ENCODE measurements at places on chromosomes 1 and 21.

- H3K27me3 ChIP-seq = no peaks in the 10 kb centered on the region
- H3K27ac ChIP-seq = no peak overlapping the region
Observed at GRCh38 chr1:160951443-160952128, 3.0 kb downstream of the ITLN2 start.

GRCh38 chr1:206143537-206144172 is 26.5 kb upstream of the AVPR1B start:
- no peaks in the 10 kb centered on the region for H3K36me3 ChIP-seq
- no peaks in the 10 kb centered on the region for H3K4me1 ChIP-seq
- no peak for DNase-seq
- H3K27ac ChIP-seq = no peak overlapping the region
- H3K4me3 ChIP-seq = no peak overlapping the region

- H3K27ac ChIP-seq = no peak overlapping the region
- H3K4me3 ChIP-seq = no peak overlapping the region
- H3K27me3 ChIP-seq = no peaks in the 10 kb centered on the region
- no peak for DNase-seq
- H3K4me1 ChIP-seq = no peaks in the 10 kb centered on the region
Observed at GRCh38 chr21:37032877-37033471, 26.5 kb downstream of the RIPPLY3 start.

DNA sequence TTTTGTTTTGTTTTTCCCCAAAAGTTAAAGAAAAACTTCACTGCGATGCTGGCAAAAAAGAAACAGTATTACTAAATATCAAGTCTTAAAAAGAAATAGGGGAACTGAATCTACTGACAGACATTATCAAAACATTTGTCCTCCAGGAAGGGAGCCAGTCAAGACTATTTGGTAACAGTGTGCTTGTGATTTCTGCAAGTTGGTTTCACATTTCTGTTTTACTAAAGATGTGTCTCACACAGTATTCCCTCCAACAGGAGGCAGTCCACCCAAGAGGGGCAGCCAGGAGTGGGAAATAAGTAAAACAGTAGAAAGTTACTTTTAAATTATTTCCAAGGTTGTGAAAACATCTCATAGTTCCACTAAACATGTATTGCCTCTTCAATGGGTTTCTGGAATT is 74.4 kb upstream of the SDC3 start:
- H3K27ac ChIP-seq = peak overlapping the region; percentile 42
- DNase-seq = no peak
- H3K27me3 ChIP-seq = no peaks in the 10 kb centered on the region
- peaks cover 13% of the 10 kb centered on the region for H3K36me3 ChIP-seq

- no peaks in the 10 kb centered on the region for H3K27me3 ChIP-seq
- no peaks in the 10 kb centered on the region for H3K36me3 ChIP-seq
- no peak overlapping the region for H3K4me3 ChIP-seq
Observed at GRCh38 chr21:29376556-29376955, 77.8 kb downstream of the BACH1 start.

DNA sequence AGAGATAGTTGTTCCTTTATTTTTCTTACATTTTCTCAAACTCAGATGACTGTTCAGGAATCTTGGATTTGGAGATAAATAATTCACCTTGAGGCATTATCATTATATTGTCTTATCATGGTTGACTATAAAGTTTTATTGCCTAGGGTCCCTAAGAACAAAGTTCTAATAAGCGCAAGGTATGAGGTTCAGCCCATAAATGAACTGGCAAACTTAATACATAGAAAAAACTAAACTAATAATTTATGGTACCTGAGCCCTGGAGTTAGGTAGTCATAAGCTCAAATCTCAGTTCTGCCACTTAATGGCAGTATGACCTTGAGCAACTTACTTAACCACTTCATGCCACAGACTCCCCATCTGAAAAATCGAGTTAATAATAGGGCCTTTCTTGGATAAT is 334.0 kb upstream of the PBX1 start:
- no peak overlapping the region for H3K27ac ChIP-seq
- no peaks in the 10 kb centered on the region for H3K27me3 ChIP-seq
- no peak for DNase-seq
- no peak overlapping the region for H3K4me3 ChIP-seq

- peak; percentile 39 for DNase-seq
- H3K36me3 ChIP-seq = no peaks in the 10 kb centered on the region
- H3K27me3 ChIP-seq = no peaks in the 10 kb centered on the region
- peak overlapping the region; percentile 68 for H3K4me3 ChIP-seq
- H3K4me1 ChIP-seq = peaks cover 2% of the 10 kb centered on the region
Observed at GRCh38 chr1:161439280-161440232, 65.7 kb upstream of the FCGR2A start.

DNA sequence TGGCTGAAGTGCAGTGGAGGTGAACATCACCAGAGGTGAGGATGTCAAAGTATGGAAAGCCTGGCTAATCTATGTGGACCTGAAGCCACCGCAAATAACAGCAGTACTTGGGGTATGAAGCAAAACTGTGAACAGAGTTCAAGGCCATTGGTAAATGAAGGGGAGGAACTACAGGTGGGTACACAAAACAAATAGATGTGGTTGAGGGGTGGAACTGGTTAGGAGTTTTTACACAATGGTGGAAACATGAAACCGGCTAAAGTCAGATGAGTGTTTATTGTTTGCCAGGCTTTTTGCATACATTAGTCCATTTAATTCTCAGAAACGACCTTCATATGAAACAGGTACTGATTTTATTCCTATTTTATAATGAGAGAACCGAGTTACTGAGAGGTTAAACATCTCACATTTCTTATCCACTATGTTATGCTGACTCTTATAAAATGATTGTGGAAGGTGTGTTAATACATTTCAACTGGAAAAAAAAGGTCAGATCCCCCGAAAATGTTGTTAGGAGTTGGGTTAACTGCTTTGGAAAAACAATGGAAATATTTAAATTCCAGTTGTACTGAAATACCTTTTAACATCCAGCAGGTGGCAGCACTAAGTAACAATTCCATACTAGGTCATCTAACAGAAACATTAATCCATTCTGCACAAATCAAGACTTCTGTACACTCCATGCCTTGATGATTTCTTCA is 44.3 kb upstream of the GTF2B start:
- H3K4me1 ChIP-seq = no peaks in the 10 kb centered on the region
- H3K4me3 ChIP-seq = no peak overlapping the region
- peaks cover 33% of the 10 kb centered on the region for H3K36me3 ChIP-seq
- no peaks in the 10 kb centered on the region for H3K27me3 ChIP-seq

DNA sequence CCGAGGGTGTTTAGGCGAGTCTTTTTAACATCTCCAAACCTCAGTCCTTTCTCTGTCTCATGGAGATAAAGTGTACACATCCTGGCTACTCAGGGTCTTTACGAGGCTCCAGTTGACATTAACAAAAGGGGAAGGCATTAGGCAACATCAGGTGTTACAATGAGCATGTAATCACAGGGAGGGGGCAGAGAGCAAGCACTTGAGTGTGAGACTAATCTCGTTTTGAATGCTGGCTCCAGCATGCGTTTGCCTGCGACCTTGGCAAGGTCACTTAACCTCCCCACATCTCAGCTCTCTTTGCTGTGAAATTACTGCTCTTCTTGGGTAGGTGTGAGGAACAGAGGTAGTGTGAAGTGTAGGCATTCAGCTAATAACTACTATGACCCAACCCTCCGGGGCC is 3.1 kb downstream of the TNNT2 start:
- H3K4me3 ChIP-seq = no peak overlapping the region
- H3K36me3 ChIP-seq = no peaks in the 10 kb centered on the region
- no peaks in the 10 kb centered on the region for H3K27me3 ChIP-seq
- H3K4me1 ChIP-seq = peaks cover 3% of the 10 kb centered on the region

DNA sequence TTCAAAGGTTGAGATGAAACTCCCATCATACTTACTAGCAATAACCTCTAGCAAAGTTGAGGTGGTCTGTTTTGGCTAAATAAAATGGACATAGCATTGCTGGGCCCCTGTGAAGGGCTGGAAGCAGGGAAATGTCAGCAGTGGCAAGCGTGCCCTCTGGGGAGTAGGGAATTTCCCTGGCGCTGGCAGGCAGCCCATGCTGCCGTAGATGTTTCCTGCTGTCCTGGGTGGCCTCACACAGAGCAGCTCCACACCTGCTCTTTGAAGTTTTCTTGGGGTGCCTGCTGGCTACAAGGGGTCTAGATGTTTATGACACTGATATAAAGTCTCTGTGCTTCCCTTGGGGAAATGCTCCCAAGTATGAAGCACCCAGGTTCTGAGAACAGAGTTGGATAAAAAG is 30.2 kb downstream of the ADARB1 start:
- H3K4me1 ChIP-seq = peaks cover 41% of the 10 kb centered on the region
- H3K36me3 ChIP-seq = no peaks in the 10 kb centered on the region
- no peak overlapping the region for H3K27ac ChIP-seq
- no peak overlapping the region for H3K4me3 ChIP-seq
- no peak for DNase-seq
- H3K27me3 ChIP-seq = no peaks in the 10 kb centered on the region

DNA sequence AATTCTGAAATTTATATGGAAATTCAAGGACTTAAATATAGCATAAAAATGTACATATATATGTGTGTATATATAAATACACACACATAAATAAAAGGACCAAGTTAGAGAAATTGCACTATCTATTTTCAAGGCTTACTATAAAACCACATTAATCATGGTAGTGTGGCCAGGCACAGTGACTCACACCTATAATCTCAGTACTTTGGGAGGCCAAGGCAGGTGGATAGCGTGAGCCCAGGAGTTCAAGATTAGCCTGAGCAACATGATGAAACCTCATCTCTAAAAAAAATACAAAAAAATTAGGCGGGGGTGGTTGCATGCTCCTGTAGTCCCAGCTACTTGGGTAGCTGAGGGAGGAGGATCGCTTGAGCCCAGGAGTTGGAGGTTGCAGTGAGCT is 171.4 kb upstream of the GORAB start:
- H3K4me3 ChIP-seq = no peak overlapping the region
- H3K4me1 ChIP-seq = no peaks in the 10 kb centered on the region
- H3K36me3 ChIP-seq = no peaks in the 10 kb centered on the region
- DNase-seq = no peak
- no peaks in the 10 kb centered on the region for H3K27me3 ChIP-seq
- H3K27ac ChIP-seq = no peak overlapping the region

DNA sequence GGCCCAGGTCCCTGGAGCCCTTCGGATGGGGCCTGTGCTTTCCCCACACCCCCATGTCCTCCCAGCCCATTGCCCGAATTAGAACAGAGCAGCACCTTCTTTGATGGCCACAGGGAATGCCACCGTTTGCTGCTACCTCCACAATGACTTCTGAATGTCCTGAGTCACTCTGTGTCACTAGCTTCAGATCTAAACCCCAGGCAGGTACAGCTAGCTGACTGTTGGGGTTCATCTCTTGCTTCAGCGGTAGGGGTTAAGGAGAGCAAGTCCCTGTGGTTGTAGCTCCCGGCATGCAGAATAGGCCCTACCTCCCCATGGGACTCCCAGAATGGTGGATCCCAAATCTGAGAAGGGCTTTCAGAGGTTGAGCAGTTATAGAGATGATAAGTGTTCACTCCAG is 291.1 kb upstream of the POU3F1 start:
- no peak for DNase-seq
- H3K4me3 ChIP-seq = no peak overlapping the region
- no peak overlapping the region for H3K27ac ChIP-seq
- no peaks in the 10 kb centered on the region for H3K4me1 ChIP-seq
- H3K36me3 ChIP-seq = no peaks in the 10 kb centered on the region

DNA sequence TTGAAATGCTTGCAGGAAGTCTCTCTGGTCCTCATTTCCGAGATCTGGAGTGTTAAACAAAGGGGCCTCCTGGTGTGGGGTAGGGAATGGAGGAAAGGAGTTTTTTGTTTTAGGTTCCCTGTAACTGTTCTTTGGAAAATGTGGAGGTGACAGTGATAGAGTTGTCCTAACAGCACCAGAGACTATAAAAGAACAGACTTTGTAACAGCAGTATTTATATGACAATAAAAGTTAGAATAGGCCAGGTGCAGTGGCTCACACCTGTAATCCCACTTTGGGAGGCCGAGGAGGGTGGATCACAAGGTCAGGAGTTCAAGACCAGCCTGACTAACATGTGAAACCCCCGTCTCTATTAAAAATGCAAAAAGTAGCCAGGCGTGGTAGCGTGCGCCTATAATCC is 68.9 kb downstream of the HUNK start:
- no peak overlapping the region for H3K27ac ChIP-seq
- H3K36me3 ChIP-seq = no peaks in the 10 kb centered on the region
- no peak for DNase-seq
- no peaks in the 10 kb centered on the region for H3K4me1 ChIP-seq

DNA sequence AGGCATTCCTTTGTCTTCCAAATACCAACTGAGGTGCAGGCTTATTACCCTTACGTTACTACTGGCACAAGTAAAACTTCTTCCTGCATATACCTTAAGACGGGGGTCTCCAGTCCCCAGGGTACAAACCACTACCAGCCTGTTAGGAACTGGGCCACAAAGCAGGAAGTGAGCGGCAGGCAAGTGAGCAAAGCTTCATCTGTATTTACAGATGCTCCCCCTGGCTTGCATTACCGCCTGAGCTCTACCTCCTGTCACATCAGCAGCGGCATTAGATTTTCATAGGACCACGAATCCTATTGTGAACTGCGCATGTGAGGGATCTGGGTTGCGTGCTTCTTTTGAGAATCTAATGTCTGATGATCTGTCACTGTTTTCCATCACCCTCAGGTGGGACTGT is 113.1 kb downstream of the SLC45A1 start:
- peaks cover 14% of the 10 kb centered on the region for H3K4me1 ChIP-seq
- no peaks in the 10 kb centered on the region for H3K36me3 ChIP-seq
- no peak for DNase-seq
- H3K4me3 ChIP-seq = no peak overlapping the region
- no peak overlapping the region for H3K27ac ChIP-seq

GRCh38 chr21:42426876-42427480 is 23.3 kb downstream of the UBASH3A start:
- no peaks in the 10 kb centered on the region for H3K36me3 ChIP-seq
- no peak overlapping the region for H3K4me3 ChIP-seq
- no peaks in the 10 kb centered on the region for H3K4me1 ChIP-seq
- DNase-seq = no peak
- no peaks in the 10 kb centered on the region for H3K27me3 ChIP-seq
- no peak overlapping the region for H3K27ac ChIP-seq

GRCh38 chr1:200905411-200906052 is 10.8 kb downstream of the INAVA start:
- H3K27ac ChIP-seq = no peak overlapping the region
- H3K4me3 ChIP-seq = no peak overlapping the region
- DNase-seq = no peak
- no peaks in the 10 kb centered on the region for H3K36me3 ChIP-seq

- H3K27ac ChIP-seq = no peak overlapping the region
- H3K4me3 ChIP-seq = no peak overlapping the region
- no peak for DNase-seq
- peaks cover 28% of the 10 kb centered on the region for H3K36me3 ChIP-seq
Observed at GRCh38 chr1:23966973-23967493, 7.4 kb downstream of the PNRC2 start.

GRCh38 chr1:38746402-38746935 is 113.1 kb downstream of the RRAGC start:
- H3K27me3 ChIP-seq = no peaks in the 10 kb centered on the region
- H3K4me3 ChIP-seq = no peak overlapping the region
- no peaks in the 10 kb centered on the region for H3K4me1 ChIP-seq
- no peaks in the 10 kb centered on the region for H3K36me3 ChIP-seq
- no peak for DNase-seq

GRCh38 chr1:30966690-30967369 is 58.3 kb upstream of the SDC3 start:
- no peaks in the 10 kb centered on the region for H3K27me3 ChIP-seq
- H3K36me3 ChIP-seq = peaks cover 24% of the 10 kb centered on the region
- no peak overlapping the region for H3K27ac ChIP-seq
- DNase-seq = no peak
- no peak overlapping the region for H3K4me3 ChIP-seq

Data from upper lobe of left lung (tissue), 6 donors.